A172 (cell line): ENCODE measurements at places on chromosomes 12 and 14. TPM values are rescaled to one million over a fixed set of nuclear protein-coding genes. Genes with fewer than 3 reads are reported as not detected.

- DNase-seq, result no peak
Observed at GRCh38 chr14:104117341-104118005, 20.9 kb upstream of the KIF26A start.

Gene GALNT16
- 4.8 and 5.7 TPM in 2 replicates for total RNA-seq

Gene ASB2
- total RNA-seq, result not detected in 2 replicates

Gene TMEM179
- total RNA-seq, result 0.43 TPM in 1 of 2 replicates, not detected in the other

- no peak for DNase-seq
Observed at GRCh38 chr14:69404883-69405282, 6.4 kb downstream of the SLC39A9 start.

DNA sequence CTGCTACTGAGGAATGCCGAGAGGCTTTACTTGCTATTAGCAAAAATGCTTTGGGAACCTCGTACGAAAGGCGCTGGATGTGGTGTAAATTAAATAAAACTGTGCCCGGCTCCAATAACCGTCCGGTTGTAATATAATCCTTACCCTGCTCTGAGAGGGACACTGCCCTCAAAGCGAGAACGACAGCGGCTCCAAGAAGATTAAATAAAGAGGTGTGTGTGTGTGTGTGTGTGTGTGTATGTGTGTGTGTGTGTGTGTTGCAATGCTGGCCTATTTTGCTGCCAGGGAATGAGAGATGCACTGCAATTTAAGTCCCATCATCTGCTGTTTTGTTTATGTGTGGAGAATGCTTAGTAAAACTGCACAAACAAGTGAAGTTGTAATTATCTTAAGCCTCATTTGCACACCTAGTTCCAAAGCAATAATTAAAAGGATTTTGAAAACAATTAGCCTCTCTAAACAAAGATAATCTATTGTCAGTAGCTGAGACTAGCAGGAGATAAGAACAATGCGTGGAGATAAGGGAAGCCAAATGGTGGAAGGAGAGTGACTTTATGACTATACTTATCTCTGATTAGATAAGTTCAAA lies 1.2 kb upstream of the SIX1 start:
- DNase-seq, result no peak

Gene ANO2
- total RNA-seq, result 2.1 and 2.7 TPM in 2 replicates

GRCh38 chr12:70031046-70031445 lies 206.0 kb downstream of the MYRFL start:
- DNase-seq, result no peak

DNA sequence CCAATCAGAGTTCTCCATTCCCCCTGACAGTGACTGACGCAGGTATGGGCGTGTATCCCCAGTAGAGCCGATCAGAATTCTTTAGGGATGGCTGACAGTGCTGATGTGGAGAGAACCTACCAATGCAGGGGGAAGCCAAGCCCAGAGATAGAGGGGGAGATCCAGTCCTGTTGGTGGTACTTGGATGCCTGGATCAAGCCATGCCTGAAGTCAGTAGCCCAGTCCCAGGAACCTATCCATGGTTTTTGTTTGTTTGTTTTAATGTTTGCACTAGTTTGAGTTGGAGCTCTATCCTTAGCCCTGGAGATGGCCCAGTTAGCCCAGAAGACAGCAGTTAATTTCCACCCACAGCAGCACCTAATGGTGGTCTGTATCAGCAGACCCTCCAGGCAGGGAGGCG lies 40.2 kb downstream of the FOXN4 start:
- DNase-seq, result no peak

DNA sequence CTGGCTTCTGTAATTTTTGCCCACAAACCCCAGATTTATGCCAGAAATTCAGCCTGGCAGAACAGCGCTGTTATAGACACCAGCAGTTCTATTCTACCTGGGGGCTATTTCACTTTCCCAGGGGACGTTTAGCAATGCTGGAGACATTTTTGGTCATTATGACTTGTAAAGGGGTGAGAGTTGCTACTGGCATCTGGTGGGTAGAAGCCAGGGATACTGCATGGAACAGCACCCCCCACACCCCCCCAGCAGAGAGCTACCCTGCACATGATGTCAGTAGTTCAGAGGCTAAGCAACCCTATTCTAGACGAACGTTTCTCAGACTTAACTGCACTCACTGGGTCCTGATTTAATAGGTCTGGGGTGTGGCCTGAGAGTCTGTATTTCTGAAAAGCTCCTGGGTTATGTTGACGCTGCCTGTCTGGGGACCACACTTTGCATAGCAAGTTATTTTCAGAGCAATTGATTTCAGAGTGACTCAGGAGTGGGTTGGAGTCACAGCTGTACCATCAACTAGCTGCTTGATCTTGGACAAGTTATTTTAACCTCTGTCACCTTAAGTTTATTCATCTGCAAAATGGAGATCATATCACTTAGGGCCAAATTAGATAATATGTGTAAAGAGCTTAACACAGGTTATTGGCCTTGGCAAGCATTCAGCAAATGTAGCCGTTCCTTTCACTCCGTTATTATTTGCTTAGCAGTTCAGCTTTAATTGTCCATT lies 48.5 kb downstream of the CHST11 start:
- no peak for DNase-seq

GRCh38 chr14:52792097-52792415 lies 649 bp upstream of the GNPNAT1 start:
- no peak for DNase-seq

DNA sequence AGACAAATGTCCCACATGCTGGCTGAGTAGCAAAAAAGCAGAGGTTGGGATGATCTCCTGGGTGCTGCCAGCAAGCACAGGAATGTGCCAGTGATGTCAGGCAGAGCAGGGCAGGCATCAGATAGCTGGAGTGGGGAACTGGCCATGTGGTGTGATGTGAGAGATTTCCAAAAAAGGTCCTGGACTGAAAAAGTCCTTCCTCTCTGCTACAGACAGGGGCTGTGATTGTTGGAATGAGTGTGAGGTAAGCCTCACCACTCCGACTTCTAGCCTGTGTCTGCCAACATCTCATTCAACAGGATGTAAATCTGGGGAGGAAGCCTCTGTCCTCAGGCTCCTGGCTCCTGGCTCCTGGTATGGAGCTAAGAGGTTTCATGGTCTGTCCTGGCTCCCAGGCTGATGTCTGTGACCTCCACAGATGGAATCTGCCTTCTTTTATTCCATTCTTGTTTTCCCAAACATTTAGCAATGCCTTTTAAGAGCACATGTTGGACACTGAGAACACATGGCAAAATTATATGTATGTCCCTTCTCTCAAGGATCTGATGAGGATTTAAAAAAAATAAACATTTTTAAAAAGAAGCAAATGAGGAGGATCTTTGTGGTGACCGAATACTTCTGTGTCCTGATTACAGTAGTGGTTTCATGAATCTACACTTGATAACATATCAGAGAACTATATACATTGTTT lies 50.1 kb upstream of the STK38L start:
- DNase-seq, result peak; percentile 67
